ENCODE measurements at places on chromosomes 4 and X.

DNA sequence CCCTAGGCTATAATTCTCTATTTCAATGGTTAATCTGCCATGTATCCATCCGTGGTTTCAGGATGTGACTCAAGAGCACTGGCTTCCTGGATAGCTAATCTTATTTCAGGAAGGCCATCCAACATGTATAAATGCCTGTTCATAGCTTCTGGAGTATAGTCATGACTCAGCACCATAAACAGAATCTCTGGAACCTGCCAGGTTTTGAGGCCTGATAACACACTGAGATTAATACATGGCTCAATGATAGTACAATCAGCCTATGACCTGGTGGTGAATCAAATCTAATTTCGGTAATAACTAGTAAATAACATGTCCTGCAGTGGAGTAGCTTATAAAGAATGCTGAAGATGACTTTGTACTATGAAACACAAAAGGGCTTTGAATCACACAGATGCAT lies 5.7 kb upstream of the IL13RA2 start:
- DNase-seq = no peak

GRCh38 chrX:103253608-103254007 lies 1.3 kb downstream of the TCEAL8 start:
- DNase-seq = no peak

DNA sequence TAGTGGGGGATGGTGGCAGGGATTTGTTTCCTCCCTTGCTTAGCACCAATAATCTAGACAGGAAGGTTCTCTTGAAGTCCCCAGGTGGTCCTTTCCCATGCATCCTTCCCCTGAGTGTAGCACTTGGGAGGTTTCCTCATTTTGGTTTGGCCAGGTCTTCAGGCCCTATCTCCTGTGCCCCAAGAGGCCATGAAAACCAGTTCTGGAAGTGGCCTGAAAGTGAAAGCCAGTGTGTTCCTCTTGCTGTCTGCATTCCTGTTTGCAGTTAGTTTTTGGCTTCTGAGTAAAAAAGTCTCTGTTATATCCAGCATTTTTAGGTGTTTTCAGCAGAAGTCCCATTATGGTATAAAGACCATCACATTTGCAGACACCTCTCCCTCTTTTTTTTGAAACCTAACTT lies 59.5 kb downstream of the MTM1 start:
- no peak for DNase-seq

- DNase-seq = no peak
These were observed 11.3 kb downstream of the PPA2 start for GRCh38 chr4:105462576-105462975.

GRCh38 chr4:23838607-23839006 lies 51.2 kb downstream of the PPARGC1A start:
- no peak for DNase-seq

GRCh38 chr4:88162626-88163025 lies 4.2 kb upstream of the ABCG2 start:
- no peak for DNase-seq

GRCh38 chr4:109994415-109994827 lies 81.7 kb downstream of the EGF start:
- DNase-seq = no peak

DNA sequence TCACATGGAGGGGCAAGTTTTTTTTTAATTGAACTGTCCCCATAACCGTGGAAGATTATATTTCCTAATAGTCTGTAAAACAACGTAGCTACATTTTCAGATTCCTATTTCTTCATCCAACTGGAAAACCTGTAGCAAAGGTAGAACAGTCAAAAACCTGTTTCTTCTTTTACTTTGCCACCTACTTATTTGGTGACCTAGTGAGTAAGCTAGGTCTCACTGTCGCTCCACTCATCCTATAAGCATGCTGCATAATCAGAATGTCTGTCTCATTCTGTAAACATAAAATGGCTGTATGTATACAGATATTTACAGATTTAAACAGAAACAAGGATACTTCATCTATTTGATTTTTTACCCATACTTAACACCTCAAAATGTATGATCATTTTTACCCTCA lies 20.4 kb downstream of the MAML3 start:
- DNase-seq = no peak

GRCh38 chr4:82423245-82424054 lies 6.8 kb downstream of the HNRNPDL start:
- no peak for DNase-seq

GRCh38 chr4:37236165-37236564 lies 8.4 kb upstream of the NWD2 start:
- DNase-seq = no peak

- DNase-seq = peak; percentile 65
These were observed 12.3 kb upstream of the SYTL5 start for GRCh38 chrX:37993837-37994619.

- peak; percentile 1 for DNase-seq
These were observed 89.7 kb downstream of the LINC00632 start for GRCh38 chrX:140799216-140799615.

GRCh38 chr4:153346563-153346962 lies 2.1 kb downstream of the MND1 start:
- no peak for DNase-seq

GRCh38 chr4:22625311-22625710 lies 67.4 kb upstream of the GBA3 start:
- DNase-seq = no peak

GRCh38 chr4:122221322-122221721 lies 69.2 kb downstream of the BLTP1 start:
- no peak for DNase-seq

- DNase-seq = no peak
These were observed 40.8 kb upstream of the STX18 start for GRCh38 chr4:4582653-4583052.

DNA sequence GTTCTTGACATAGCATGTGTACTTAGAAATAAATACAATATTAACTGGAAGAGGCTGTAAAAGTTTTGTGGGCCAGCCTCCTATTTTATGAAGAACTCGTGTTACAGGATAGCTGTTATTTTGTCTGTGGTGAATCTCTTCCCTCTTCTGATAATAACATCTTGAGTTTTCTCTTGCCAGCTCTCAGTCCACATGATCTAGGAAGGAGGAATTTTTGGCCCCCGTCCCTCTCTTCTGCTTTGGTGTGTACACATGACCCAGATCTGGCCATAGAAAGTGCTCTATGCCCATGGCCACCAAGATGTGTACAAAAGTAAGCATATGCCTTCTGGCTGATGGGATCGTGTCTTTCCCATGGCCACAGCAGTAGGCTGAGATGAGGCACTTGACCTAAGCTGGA lies 108.0 kb upstream of the LEF1 start:
- no peak for DNase-seq

DNA sequence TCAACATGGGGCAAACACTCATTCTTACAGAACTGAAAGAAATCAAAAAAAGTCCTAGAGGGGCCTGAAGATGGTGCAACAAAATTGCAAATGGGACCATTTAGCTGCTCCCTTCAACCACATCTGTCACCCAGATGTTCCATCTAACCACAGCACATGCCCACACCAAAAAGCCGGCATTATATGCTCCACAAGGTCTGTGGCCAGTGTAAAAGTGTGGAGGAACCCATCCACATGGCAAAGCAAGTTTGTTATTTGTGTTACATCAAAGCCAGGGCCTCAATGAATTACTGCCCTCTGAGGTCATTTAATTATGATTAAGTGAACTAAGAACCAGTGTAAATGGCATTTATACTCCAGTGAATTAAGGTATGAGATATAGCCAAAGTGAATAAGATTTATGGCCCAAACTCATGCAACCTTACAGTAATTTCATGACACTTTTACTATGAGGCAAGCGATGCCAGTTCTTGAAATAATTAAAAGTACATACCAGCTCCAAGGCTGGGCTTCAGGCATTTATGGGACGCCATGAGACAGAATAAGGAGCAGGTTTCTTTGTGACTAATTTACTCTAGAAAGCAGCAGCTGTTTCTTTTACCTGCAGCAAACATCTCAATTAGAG lies 48.7 kb upstream of the FGF16 start:
- no peak for DNase-seq

- DNase-seq = no peak
These were observed 127.2 kb upstream of the RPS6KA3 start for GRCh38 chrX:20393944-20394343.

DNA sequence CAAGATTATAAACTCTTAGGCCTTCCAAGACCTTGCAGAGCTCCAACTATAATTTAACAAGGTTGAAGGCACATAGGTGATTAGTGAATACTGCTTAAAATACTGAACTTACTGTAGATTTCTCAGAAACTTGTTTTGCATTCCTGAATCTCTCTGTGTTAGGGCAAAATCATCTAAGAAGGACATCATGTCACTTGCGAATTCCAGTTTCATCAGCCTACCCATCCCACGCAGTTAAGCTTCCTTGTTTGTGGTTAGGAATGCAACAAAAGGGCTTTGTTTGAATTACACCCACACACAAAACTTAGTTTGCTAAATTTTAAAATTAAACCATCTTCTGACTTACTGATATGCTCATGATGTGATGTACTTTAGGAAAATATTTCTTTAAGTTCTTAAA lies 174.0 kb downstream of the SOWAHB start:
- no peak for DNase-seq

- no peak for DNase-seq
These were observed 37.4 kb upstream of the SPON2 start for GRCh38 chr4:1209821-1210220.

- no peak for DNase-seq
These were observed 18.9 kb upstream of the USP9X start for GRCh38 chrX:41066391-41066790.

GRCh38 chrX:34365471-34365870 lies 233.4 kb upstream of the FAM47A start:
- DNase-seq = peak; percentile 11

DNA sequence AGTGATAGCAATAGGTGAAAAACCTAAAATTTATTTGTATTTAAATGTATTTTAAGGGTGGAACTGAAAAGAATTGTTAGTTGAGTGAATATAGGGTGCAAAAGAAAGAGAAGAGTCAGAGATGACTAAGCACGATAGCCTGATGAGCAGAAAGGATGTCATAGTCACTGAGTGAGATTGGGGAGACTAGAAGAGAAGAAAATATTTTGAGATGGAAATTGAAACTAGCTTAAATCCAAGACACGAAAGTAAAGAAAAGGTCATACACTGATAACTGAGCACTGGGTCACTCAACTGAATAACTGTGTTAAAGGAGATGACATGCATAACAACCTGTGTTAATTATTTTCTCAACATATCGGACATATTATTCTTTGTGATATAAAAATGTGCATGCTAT lies 55.5 kb downstream of the SPANXN4 start:
- DNase-seq = no peak

- DNase-seq = peak; percentile 5
These were observed 345.5 kb downstream of the ANK2 start for GRCh38 chr4:113394730-113395530.

GRCh38 chr4:62912531-62912930 lies 1496.7 kb downstream of the TECRL start:
- DNase-seq = peak; percentile 26

DNA sequence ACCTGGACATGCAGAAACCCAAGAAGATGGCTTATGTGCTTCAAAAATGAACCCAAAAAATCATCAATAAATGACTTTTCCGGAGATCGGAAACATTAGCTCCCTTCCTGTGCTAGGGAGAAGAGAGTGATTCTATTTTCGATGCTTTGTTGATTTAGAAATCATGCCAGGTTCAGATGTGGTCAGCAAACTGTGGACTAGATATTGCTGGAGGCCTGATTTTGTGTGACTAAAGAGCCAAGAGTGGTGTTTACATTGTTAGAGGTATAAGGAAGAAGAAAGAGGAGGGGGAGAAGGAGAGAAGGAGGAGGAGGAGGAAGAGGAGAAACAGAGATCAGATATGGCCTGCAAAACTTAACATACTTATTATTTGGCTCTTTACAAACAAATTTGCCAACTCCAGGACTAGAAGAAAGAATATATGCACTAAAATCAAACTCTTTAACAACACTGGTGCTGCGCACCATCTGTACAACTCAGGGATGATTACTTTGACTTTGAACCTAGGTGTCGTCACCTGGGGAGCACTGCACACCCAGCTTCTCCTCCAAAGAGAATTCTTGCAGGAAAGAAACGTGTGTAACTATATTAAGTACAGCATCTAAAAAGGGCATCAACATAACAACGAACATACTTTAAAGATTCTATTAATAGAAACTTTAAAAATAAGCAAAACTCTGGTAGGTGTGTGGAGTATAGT lies 664.9 kb upstream of the LCORL start:
- DNase-seq = no peak

GRCh38 chrX:32673193-32673592 lies 538.2 kb downstream of the DMD start:
- DNase-seq = peak; percentile 2

GRCh38 chr4:112075129-112075753 lies 70.0 kb upstream of the FAM241A start:
- DNase-seq = no peak

- DNase-seq = no peak
These were observed 6.5 kb downstream of the SASH3 start for GRCh38 chrX:129786210-129786651.

- no peak for DNase-seq
These were observed 30.4 kb upstream of the QRFPR start for GRCh38 chr4:121411151-121411744.

- DNase-seq = no peak
These were observed 641.4 kb downstream of the ZNF674 start for GRCh38 chrX:45903781-45904201.

- no peak for DNase-seq
These were observed 142.8 kb downstream of the GRIA2 start for GRCh38 chr4:157363360-157363759.

DNA sequence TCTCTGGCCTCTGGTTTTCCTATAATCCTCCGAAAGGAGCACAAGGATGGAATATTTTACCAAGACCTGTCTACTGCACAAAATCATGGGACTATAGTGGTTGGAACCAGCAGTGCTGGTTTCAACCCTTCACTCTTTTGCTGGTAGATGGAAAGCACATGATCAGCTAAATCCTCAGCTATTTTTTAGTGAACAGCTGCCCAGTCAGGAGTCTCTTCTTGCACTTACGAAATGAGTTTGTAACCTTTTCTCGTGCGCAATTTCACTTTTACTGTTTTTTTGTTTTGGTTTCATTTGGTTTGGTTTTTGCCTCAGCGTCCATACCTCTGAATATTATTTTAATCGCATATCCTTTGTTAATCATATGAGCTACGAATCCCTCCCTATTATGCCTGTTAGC lies 418.5 kb upstream of the CPEB2 start:
- DNase-seq = no peak

GRCh38 chrX:156000361-156000926 lies 2.9 kb downstream of the IL9R start:
- no peak for DNase-seq

DNA sequence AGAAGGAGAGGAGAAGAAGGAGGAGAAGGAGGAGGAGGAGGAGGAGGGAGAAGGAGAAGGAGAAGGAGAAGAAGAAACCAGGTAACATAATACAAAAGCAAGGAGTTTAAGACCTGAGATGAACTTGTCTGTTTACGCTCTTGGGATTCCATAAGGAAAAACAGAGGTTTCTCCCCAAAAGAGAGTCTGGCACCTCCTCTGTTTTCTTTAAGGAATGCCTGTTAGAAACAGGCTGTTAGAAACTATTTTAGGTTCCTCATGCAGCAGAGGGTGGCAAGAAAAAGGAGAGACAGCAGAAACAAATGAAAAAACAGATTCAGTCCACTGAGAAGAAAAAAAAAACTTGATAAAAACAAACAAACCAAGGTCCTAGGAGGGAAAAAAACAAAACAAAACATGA lies 10.3 kb upstream of the FHDC1 start:
- no peak for DNase-seq

Measured in T47D (cell line).